AG09319 (cell line): ENCODE measurements at places on chromosomes 3 and 15.

- no peak for DNase-seq
These were observed 57.4 kb upstream of the DIPK2A start for GRCh38 chr3:143914257-143914656.

DNA sequence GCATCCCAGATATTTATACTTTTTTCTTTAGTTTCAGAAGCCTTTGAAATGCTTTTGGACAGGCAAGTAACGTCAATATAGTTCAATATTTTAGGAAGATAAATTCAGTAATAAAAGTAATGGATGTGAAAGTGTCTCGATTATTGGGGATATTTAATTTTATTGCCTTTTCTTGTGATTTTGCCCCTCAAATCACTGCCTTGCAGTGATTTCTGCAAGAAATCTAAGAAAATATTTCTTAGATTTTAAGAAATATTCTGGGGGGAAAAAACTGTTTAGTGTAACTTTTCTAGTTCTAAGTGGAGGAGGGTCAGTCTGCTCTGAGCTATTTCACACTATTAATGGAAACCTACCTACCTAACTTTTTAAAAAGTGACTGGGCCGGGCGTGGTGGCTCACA, 33.6 kb downstream of the MGA start:
- DNase-seq, result no peak

GRCh38 chr3:69088063-69088462, 3.3 kb downstream of the ARL6IP5 start:
- no peak for DNase-seq

DNA sequence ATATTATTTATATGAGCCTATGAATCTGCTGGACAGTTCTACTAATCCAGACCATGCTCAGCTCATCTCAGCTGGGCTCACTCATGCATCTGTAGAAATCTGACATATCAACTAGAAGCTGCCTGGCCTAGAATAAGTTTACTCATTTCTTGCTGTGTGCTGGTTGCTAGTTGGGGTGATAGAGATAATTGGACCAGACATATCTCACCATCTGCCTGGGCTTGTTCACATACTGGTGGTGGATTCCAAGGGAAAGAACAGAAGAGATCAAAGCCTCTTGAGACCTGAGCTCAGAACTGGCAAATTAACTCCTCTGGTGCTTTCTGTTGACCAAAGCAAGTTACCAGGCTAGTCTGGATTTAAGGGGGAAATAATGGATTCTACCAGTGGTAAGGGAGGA, 109.1 kb downstream of the NSUN3 start:
- DNase-seq, result no peak

DNA sequence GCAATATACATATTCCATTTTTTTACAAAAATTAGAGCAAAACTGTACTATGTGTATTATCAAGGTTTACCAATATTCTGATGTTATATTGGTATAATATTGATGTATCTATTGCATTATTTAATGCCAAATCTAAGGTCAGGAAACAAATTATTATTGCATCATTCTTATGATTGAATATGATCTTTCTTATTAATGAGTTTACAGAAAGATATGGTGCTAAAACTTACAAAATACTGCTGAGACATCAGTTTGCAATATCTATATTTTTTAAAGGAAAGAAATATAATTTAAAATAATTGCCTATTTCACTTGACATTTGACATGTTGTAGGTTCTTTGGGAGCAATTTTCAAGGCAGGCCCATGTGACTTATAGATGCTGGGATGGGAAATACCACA, 357.6 kb downstream of the NLGN1 start:
- DNase-seq, result no peak

DNA sequence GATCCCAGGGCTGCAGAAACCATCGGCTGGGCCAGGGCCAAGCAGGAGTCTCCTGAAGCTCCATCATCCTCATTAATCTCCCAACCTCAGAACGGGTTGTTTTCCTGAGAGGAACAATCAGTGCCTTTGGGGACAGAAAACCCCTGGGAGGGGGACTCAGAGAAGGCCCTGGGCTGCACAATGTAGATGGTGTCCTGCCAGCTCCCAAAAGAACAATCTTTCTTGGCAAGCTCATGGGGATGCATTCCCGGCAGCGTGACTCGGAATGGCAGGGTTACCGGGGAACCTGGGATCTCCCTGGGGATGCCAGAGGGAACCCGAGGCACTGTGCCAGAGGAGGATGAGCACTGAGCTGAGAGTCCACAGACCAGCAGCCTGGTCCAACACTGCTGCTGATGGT, 72.1 kb upstream of the ATP2B2 start:
- DNase-seq, result no peak

- no peak for DNase-seq
These were observed 21.5 kb upstream of the NPTN start for GRCh38 chr15:73654659-73655058.
